Globus pallidus (tissue), 1 donor: ENCODE measurements at places on chromosomes 5 and 9.

- no peak for DNase-seq
Measured at GRCh38 chr9:129235931-129236331, 57.9 kb upstream of the IER5L start.

DNA sequence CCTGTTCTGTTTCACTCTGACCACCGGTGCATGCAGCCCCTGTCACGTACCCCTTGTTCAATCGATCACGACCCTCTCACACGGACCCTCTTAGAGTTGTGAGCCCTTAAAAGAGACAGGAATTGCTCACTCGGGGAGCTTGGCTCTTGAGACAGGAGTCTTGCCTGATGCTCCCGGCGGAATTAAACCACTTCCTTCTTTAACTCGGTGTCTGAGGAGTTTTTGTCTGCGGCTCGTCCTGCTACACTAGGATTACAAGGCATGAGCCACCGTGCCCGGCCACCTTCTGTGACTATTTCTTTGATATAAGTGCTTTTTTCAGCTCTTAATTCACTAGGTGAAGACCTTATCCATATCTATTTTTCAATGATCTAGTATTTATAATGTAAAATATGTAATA, 167.5 kb downstream of the TTC39B start:
- DNase-seq, result no peak

DNA sequence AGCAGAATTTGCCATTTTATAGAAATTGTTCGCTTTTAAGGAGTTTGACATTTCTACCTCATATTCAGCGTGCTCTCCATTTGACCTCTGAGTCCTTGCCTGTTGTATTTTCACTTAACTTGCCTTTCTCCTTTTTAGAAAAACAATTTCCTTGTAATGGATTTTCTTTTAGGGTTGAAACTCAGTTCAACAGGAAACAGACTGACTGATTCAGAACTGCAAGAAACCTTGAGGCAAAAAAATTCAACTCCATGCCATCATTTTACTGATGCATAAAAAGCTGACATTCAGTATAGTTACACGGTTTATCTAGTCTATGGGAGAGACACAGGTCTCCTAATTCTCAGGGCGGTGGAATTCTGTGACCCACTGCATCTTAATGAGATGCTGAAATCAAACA, 59.8 kb downstream of the MRPS30 start:
- no peak for DNase-seq

- DNase-seq, result no peak
Measured at GRCh38 chr5:54988817-54989216, 3.4 kb upstream of the ESM1 start.

- DNase-seq, result no peak
Measured at GRCh38 chr5:4387290-4387689, 752.8 kb upstream of the ADAMTS16 start.

DNA sequence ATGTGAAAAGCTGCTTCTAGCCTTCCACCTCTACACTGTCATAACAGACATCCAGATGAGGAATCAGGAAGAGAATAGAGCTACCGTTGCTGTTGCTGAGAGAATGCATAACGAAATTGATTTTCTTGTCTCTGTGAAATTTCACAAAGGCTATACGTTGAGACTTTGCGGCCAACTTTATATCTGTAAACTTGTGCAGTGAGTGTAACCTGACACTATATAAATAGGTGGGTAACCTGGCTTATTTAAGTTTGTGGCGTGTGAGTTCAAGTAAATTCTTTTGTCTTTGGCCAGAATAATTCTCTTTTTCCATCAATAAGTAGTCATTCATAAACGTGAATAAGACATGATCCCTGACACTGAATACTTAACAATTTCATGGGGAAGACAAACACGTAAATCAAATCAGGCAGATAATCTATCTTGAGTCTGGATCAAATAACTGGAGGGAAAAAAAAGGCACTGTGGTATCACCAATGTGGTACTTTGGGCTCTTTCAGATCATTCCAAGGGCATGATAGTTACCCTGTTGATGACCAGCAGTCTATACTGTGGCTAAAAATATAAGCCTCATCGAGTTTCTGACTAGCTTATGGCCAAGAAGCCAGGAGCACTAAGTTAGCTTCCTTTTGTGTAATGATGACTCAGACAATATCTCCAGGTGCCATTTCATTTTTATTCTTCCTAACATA, 98.2 kb upstream of the RASA1 start:
- DNase-seq, result no peak

DNA sequence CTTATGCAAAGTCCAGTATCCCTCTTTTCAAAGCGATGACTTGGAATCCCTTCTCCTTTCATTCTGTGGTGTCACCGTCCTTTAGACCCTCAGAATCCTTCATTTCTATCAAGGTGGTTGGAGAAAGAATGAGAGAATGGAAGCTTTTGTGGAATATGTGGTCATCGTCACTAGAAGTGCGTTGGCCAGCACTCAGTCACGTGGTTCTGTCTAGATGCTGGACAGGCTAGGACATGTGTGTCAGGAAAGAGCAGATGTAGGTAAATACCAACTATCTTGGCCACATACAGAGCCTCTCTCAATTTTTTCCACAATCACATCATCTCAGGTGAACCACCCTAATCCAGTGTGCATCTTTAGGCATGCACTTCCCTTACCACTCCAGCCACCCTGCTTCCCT, 206.0 kb downstream of the ARRDC3 start:
- no peak for DNase-seq

- DNase-seq, result no peak
Measured at GRCh38 chr5:57550132-57550531, 67.5 kb upstream of the ACTBL2 start.

DNA sequence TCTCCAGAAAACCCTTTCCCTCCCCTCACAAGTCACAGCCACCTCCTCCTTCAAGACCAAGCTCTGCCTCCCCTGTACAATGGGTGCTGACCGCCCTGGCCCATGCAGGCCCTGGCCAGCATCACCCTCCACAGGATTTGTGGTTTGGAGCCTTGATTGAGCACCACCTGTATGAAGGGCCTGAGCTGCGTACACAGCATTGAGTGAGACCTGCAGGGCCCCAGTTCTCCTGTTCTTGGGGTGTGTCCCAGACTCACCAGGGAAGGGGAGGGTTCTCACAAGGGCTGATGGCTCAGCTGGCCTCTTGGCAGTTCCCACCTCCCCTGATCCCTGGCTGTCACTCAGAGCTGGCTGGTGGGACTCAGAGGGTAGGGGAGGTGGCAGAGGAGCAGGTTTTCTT, 63.7 kb upstream of the IER5L start:
- DNase-seq, result no peak

GRCh38 chr9:72315089-72315509, 49.9 kb downstream of the ZFAND5 start:
- DNase-seq, result no peak

- DNase-seq, result no peak
Measured at GRCh38 chr5:96528826-96529474, 95.9 kb upstream of the PCSK1 start.

DNA sequence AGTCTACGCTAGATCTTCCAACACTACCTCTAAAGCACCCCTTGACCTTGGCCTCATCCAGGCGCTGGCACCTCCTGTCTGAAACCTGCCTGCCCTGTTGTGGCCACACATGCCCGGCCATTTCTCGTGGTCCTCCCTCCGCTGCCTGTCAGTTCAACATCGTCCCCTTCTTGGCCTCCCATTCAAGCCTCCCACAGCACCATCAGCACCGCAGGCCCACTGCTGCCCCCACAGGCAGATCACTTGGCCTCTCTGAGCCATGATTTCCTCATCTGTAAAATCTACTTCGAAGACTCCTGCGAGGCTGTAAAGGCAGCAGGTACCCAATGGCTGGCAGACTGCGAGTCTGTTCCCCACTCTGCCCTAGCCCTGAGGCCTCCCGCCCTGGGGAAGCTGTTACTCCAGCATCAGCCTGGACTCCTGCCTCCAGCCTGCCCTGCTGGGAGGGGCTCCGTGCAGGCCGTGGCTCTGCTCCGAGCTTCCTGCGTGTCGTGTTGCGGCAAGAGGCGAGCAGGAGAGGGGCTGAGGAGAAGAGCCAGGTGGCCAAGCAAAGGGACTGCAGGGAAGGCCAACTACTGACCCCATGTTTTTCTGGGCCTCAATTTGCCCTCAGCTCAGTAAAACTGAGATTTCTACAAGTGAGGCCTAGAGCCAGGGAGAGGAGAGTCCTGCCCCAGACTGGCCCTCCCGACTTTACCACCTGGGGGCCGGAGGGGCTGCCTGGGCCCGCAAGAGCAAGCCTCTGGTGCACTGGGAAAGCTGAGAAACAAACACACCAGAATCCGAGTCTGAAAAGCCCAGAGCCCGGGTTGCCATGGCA, 70.5 kb upstream of the LRRTM2 start:
- DNase-seq, result no peak

DNA sequence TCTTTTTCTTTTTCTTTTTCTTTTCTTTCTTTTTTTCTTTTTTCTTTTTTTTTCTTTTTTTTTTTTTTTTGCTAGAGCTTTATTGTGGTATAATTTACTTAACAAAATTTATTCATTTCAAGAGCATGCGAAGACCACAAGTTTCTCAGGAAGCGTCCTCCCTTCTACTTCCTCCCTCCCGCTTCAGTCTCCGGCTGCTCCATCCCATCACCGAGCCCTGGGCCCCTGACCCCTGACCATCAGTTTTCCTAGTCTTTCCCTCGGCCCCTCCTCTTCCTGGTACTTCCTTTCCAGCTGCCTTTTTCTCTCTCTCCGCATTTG, 34.7 kb downstream of the C9orf152 start:
- DNase-seq, result no peak

DNA sequence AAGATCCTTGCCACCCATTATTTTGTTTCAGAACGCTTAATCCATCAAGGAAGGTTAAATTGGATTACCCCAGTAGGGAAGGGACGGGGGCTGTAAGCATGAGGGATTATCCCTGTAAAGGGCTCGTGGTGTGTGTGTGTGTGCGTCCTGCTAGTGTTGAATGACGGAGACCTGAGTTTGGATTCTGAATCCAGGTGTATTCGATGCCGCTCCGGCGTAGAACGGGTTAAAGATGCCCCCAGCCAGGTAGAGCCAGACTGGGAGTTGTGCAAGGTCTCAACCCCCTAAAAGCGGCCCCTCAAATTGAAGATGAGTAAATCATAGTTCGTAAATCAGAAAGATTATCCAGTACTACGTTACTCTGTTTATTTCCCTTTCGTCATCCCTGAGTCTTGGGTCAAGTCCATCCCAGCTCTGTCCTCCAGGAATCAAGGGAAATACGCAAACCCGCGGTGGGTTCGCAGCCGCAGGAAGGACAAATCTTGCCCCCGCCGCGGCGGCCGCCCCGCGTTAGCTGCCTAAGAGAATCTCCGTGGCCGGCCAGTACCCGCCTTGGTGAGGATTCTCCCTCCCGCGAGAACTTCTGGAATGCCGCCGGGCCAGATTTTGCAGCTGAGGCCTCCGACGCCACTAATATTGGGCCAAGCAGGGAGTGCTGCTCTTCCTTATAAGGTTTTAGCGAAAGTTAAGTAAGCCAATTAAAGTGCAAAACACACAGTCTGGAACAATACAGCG, 586 bp upstream of the MTAP start:
- DNase-seq, result no peak

DNA sequence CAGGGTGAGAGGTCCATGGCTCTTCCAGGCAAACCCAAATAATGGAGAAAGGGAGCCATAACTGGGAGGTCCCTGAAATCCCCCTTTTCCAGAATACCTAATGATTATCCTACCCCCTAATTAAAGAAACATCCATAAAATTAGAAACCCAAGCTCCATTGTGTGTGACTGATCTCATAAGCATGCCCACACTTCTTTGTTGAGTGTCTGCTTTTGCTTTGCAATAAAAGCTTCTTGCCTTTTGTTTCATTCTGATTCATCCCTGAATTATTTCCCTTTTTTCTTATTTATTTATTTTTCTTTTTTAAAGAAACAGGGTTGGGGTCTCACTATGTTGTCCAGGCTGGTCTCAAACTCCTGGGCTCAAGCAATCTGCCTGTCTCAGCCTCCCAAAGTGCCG, 33.1 kb downstream of the BTF3 start:
- DNase-seq, result no peak

DNA sequence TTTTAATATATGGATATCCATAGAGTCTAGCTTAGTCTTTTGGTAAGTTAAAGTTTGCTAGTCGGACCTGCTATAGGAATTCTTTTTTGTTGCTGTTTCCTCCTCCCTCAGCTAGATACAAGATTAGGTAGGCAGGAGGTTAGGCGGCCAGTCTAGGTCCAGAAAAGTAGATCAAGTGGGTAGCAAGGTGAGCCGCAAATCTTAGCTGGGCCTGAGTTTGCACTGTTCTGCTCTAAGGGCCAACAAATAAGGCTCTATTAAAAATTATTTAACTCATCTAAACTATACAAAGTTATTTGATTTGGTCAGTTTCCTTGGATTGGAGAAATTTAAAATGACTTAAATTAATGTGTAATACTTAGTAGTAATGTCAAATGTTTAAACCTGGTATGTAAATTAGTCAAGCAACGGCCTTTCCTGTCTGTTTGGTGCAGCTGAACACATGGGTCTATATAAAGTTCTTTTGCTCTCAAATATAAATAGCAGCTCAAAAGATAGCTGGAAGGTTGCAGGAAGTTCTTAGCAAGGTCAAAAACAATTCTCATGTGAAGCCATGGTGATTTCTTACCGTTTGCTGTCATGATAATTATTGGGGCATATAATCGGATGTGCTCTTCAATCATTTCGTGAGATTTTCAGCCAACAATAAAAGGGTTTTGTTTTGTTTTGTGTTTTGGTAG, 72.0 kb downstream of the PRKACG start:
- no peak for DNase-seq

- DNase-seq, result no peak
Measured at GRCh38 chr9:113964495-113965170, 88.5 kb downstream of the ZNF618 start.

DNA sequence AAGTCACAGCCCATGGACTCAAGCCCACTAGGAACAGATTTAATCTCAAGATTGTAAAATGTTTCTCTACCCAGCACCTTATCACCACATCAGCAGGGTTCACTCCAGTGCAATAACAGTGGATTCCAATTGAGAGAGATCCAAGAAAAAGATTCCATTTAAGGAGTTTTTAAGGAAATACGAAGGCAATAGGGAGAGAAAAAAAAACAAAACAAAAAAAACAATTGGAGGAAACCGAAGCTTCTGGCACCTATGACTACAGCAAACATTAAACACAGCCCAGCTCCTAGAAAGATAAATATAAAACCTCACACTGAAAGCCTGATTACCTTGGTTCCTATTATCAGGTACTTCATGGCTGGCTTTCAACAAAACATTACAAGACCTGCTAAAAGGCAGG, 192.7 kb downstream of the DAB2IP start:
- DNase-seq, result no peak

DNA sequence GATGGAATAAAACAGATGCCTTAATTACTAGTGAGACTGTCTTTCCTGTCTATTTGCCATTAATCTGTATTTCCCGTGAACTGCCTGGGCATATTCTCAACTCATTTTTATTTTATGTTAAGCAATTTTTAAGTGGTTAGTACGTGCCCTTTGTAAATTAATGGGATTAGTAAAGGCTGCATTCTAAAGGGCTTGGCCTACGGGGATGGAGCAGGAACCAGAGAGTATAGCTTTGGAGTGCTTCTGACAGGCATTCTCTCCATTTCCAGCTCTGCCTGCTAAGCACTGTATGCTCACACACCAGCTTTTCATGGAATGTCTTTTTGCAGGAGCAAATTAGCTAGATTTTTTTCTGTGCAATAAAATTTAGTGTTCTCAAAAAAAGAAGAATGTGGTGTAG, 241.2 kb downstream of the MCTP1 start:
- DNase-seq, result no peak
